ENCODE measurements at places on chromosomes 2 and 18.
A peak's percentile ranks its signal among the peaks of the same experiment; 100 is the strongest.

- DNase-seq: no peak
These were observed 36.4 kb upstream of the CXCR4 start for GRCh38 chr2:136154384-136154783.

DNA sequence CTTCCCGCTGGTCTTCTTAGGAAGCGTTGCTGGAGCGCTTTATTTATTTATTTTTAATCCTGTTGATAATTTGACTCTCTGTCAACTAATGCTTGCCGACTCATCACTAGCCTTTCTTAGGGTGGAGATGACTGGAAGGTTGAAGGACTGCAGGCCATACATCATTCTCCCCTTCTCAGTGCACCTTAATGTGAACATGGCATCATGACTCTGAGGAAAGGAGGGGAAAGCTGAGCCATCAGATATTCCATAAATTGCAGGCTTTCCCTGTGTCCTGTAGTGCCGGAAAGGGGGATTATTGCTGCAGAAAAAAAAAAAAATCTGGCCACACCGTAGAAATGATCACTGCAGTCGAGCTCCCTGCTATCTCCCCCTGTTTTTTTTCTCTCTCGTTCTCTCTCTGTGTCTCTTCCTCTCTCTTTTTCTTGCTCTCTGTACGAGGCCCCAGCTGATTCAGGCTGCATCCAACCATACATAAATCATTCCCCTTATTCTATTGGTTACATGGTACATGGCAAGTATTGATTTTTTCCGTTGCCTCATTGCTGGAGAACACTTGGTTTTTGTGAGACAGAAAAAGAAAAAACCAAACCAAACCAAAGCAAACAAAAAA lies 125.8 kb upstream of the EFEMP1 start:
- no peak for DNase-seq

DNA sequence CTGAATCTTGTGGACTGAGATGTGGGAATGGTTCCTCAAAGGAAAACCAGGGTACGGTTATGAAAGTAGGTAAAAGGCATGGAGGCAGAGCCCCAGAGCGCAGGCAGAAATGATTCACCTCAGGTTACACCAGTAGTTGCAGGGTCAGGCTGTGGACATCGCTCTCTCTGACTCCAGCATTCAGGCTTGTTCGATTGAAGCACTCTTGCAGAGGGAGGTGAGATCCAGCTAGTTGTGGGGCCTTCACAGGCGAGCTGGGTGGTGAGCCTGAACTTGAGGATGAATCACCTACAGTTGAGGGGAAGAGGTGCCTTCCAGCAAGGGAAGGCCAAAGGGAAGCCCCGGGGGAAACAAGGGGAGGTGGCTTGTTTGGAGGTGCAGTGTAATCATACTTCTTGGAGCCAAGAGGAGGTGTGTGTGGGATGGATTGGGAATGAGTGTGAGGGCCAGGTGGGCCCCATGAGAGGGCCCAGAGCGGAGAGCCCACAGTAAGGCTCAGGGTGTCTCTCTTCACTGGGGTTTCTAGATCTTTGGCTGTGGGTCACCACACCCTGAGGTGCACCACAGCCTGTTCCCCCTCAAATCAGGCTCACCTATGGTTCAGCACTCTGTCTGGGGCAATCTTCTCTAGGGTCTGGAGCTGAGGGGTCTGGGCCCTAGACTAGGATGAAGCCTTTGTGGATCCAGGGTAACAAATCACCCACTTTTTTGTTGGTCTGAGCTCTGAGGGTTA lies 48.5 kb upstream of the MCFD2 start:
- peak; percentile 49 for DNase-seq

DNA sequence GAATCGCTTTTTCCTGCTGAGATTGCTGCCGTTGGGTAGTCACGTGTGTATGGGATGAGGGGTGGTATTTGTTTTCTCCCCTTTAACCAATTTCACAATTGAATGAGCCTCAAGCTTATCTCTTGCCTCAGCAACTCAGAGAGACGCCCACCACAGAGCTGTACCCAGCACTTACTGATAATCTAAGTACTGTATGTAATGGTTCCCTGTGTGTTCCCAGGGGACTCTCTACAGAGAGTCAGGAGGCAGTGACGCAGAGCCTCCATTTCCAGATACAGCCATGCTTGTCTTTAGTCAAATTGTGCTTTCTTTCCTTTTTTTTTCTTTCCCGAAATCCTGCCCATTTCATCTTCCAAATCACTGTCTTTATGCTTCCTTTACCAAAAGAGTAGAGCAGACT lies 1102.1 kb upstream of the KLHL29 start:
- DNase-seq: no peak

DNA sequence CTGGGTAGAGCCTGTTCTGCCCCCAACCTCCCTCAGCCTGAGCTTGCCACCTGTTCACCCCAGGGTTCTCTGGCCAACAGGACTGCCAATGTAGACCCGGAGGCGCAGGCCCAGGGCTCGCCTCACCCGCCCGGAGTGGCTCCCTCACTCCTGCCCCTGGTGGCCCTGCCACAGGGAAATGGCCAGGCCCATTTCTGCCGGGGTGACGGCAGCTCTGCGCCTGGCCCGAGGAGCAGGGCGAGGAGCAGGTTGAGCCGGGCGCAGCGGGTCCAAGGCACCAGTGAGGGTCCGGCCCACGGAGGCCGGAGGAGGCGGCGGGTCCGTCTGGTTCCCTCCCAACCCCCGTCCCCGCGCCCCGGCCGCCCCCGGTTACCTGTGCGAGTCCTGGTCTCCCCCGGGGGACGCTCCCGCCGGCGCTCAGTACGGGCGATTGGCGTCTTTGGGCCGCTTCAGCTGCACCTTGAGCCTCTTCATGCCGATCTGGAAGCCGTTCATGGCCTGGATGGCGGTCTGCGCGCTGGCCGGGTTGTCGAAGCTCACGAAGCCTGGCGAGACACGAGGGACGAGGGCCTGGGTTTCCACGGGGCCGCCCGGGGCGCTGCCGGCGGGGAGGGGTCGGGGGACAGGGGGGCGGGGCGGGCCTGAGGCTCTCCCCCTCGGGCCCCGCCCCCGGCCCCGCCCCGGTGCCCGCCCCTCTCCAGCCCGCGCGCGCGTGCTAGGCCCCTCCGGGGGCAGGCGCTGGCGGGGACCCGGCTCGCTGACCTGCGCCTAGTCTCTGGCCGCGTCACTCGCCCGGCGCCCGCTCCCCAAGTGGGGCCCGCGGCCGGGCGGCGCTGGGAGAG lies 312.0 kb downstream of the CELF4 start:
- peak; percentile 7 for DNase-seq

- DNase-seq: no peak
These were observed 390.9 kb upstream of the VWC2L start for GRCh38 chr2:214019973-214020345.

DNA sequence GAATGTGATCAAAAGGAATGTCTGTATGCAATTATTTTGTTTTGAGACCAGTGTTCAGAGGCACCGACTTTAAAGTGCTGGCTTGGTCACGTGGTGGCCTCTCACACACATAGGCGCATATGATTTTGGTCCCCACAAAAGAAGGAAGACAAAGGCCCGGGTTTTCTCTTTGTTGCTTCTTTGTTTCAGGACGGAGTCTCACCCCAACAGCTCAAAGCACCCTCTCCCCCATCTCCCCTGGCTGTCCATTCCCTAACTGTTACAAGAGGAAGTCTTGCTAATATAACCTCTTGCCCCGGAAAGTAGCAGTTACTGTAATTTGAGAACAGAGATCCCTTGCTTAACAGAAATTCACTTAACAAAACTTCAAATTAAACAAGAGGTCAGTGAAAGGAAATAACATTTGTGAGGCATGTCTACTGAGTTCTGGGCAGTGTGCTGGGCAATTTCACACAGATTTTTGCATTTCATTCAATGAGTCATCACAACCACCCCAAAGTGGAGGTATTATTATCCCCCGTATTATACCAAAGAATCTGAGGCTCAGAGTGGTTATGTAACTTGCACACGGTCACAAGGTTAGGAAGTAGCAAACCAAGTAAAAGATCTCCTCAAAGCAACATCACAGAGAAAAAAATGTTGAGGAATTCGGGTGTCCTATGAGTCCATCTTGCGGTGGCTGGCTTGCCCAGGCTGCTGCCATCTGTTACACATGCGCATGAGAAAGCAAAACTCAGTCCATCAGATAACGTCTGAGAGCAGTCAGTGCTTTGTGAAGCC lies 75.8 kb downstream of the SDC1 start:
- peak; percentile 87 for DNase-seq

- DNase-seq: no peak
These were observed 235.3 kb upstream of the PXDN start for GRCh38 chr2:1979569-1979968.

GRCh38 chr2:207274530-207275189 lies 108.9 kb upstream of the KLF7 start:
- peak; percentile 58 for DNase-seq

DNA sequence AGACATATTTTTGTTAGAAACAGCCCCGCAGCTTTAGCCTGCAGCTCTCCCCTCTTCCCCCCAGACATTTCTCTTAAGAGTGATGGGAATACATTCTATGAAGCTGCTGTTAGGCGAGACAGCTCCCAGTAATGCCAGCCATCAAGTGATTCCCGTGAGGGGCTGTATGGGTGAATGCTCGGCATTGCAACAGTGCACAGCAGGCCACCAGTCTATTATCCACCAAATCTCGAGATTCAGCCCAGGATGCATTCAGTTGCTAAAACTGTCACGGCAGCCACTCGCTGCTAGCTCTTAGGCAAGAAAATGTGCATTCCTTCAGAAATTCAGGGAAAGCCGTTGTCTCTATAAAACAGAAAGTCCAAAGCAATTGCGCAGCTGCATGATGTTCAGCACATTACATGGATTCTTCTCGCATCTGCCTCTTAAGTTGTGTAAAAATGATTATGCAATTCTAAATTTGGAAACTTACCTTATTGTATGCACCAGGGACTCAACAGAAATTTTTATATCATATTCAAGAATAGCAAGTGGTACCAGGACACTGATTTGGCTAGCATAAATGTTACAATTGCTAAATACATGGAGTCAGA lies 211.3 kb upstream of the ARL4C start:
- DNase-seq: no peak

GRCh38 chr2:164103271-164103670 lies 367.5 kb upstream of the FIGN start:
- no peak for DNase-seq

DNA sequence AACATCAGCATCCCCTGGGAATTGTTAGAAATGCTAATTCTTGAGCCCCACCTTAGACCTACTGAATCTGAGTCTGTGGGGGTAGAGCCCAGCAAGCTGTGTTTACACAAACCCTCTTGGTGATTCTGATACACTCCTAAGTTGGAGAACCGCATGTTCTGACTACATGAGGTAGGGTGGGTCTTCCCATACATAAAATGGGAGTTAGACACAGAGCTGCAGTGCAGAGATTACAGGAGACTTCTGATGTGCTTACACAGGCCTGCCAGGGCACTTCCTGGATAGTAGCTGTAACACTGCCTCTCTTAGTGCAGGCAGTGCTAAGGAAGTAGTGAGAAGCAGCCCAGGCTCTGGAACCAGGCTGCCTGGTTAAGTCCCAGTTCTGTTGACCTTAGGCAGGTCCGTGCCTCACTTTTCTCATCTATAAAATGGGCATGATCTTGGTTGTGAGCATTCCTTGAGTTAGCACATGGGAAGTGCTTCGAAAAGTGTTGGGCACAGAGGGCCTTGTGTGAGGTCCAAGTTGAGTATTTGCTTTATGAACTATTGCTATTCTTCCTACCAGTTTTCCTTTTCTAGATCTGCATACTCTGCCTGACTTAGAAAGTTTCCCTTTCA lies 67.3 kb downstream of the GLI2 start:
- DNase-seq: no peak
